Activated naive CD4-positive, alpha-beta T cell treated with anti-CD3 and anti-CD28 coated beads, Interleukin-2, amount 10 ng/mL, durations not matched to agents 7 days and 5 days (primary cell): ENCODE measurements at places on chromosomes 6 and 20.

DNA sequence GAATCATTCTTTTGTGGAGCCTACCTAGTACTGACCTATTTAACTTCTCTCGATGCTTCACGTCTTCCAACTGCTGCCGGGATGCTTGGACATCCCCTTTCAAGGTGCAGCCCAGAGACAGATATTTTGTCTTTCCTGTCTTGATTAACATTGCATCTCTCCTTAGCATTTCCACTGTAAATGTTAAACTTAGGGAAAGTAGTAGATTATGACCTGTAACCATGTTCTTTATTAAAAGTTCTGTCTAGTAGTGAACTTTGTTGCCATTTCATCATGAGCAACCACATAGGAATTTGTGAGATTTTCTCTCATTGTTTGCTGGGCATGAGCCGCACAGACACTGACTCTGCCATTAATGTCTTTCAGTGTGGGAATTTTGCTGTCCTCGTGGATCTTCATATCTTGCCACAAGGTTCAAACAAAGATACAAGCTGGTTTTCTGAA lies 117.9 kb downstream of the JAG1 start:
- DNase-seq = no peak

DNA sequence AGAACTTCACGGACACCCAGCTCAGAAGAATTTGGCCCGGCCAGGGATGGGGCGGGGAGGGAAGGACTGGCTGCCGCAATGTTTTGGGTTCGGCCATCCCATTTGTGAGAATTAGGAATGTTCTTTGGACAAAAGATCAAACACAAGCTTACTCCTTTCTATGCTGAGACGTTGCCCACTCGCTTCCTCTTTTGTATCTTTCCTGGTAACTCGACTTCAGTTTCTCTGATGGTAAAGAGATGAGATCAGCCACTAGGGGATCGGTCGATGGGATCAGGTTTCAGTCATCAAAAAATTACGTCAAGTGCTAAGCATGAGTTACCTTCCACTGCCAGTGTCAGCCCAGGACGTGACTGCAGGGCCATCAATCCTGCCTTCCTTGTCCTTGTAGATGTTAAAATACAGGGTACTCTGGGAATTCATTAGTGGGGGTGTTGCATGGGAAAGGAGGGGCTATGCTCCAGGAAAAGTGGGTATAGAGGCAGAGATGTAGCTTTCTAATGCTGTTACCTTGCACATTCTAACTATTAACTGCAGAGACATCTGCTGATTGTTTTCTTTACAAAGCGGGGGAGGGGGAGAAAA lies 190.2 kb downstream of the TSHZ2 start:
- no peak for DNase-seq

- DNase-seq = no peak
Measured at GRCh38 chr6:137217801-137218472, 1.2 kb downstream of the IFNGR1 start.

DNA sequence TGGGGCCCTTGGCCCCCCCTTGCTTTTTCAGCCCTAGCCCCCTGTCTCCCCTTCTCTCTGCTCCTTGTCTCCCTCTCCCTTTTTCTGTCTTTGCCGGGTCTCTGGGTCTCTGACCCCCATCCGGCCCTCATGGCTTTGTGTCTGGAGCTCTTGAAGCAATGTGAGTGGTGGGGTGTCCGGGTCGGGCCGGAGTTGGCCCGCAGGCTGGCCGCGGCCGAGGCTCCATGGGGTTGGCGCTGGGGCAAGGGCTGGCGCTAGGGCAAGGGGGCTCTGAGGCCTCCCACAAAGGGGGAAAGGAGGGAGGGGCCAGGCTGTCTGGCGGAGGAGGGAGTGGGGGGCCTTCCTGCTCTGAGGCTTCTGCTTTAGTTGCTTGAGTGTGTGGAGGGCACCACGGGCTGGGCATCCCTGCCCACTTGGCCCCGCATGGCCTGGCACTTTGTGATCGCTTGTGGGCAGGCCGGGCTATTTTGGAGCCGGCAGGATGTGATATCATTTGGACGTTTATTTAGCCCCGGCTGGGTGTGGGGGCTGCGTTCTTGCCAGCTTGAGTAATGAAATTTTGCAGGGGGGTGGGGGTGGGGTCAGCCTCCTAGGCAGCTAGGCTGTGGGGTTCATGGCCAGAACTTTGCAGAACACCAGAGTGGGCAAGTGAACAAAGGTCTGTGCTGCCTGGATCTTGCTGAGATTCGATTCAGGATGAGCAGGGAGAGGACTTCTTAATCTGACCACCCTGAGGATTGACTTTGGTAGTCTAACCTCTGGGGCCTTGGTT lies 78.7 kb upstream of the MYL9 start:
- peak; percentile 28 for DNase-seq

- DNase-seq = no peak
Measured at GRCh38 chr20:7975851-7976414, 35.7 kb upstream of the HAO1 start.

- no peak for DNase-seq
Measured at GRCh38 chr6:149888659-149889058, 9.3 kb downstream of the RAET1E start.

- no peak for DNase-seq
Measured at GRCh38 chr20:10357974-10358373, 76.0 kb downstream of the MKKS start.

- no peak for DNase-seq
Measured at GRCh38 chr6:108071736-108072276, 2.7 kb downstream of the OSTM1 start.

DNA sequence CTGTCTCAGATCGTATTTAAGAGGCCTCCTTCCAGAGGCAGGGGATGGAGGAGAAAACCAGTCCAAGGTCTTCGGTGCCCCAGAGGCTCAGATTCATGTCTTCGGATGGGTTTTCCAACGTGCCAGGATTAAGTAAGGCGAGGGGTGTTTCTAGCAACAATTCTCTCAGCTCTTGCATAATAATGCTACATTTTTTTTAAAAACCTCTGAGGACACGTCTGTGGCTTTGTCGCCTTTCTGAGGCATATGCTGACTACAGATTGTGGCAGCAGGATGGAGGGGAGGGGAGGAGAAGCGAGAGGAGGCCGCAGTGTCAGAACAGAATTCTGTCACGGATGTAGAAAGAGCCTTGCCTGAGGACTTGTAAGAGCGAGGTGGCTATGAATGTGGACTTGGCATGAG lies 17.7 kb upstream of the CCDC167 start:
- peak; percentile 85 for DNase-seq

DNA sequence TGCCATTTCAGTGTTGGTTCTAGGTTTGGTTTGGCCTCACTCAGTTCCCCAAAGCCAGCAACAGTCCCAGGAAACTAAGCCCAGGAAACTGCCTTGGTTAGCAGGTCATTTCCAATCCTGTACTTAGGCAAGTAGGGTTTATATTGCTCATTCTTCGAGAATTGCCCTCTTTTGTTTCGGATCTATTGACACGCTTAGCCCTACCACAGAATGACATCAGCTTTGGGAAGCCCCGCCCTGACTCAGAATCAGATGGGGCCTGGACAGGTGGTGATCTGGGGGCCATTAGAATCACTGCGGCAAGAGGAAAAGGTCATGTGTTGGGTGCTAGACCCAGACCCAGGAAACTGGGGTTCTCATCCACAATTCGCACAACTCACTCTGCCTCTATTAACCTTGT lies 578.2 kb downstream of the QKI start:
- no peak for DNase-seq

GRCh38 chr6:120608826-120609225 lies 725.5 kb downstream of the TBC1D32 start:
- DNase-seq = no peak

DNA sequence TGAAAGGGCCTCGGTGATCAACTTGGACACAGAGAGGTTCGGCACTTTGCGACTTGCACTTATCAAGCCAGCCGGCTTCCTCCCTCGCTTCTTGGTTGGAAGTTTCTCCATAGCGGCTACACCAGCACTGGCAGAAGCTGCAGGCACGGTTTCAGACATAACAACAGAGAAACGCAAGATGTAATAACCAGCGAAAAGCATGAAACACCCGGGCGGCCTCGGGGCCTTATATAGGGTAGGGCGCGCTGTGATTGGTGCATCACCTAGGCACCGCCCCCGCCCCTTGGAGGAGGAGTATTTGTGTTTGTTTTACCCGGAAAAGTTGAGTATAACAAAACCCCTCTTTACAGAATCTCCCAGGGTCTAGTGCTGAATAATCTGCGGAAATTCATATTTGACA lies 20.7 kb downstream of the HFE start:
- DNase-seq = no peak

- DNase-seq = no peak
Measured at GRCh38 chr6:25972902-25973301, 10.3 kb downstream of the TRIM38 start.

- DNase-seq = no peak
Measured at GRCh38 chr20:64212755-64213154, 42.8 kb upstream of the PCMTD2 start.

- DNase-seq = no peak
Measured at GRCh38 chr6:89400912-89401399, 11.1 kb downstream of the RRAGD start.

DNA sequence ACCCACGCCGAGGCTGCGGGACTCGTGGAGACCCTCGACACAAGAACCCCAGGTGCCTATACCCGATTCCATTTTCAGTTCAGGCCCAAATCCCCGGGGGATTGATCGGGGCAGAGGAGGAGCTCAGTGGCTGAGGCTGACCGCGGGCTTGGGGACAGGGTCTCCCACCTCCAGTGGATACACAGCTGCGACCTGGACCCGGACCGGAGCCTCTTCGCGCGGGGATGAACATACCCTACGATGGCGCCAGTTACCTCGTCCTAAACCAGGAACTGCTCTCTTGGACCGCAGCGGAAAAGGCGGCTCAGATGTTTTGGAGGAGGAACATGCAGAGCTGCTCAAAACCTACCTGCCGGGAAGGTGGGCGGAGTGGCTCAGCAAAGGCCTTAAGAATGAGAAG lies 27.4 kb upstream of the HLA-G start:
- no peak for DNase-seq

- DNase-seq = no peak
Measured at GRCh38 chr6:112398686-112399085, 51.6 kb downstream of the RFPL4B start.

GRCh38 chr20:41407607-41408006 lies 41.0 kb upstream of the EMILIN3 start:
- no peak for DNase-seq

- DNase-seq = no peak
Measured at GRCh38 chr6:159565181-159565710, 127.8 kb downstream of the SOD2 start.

DNA sequence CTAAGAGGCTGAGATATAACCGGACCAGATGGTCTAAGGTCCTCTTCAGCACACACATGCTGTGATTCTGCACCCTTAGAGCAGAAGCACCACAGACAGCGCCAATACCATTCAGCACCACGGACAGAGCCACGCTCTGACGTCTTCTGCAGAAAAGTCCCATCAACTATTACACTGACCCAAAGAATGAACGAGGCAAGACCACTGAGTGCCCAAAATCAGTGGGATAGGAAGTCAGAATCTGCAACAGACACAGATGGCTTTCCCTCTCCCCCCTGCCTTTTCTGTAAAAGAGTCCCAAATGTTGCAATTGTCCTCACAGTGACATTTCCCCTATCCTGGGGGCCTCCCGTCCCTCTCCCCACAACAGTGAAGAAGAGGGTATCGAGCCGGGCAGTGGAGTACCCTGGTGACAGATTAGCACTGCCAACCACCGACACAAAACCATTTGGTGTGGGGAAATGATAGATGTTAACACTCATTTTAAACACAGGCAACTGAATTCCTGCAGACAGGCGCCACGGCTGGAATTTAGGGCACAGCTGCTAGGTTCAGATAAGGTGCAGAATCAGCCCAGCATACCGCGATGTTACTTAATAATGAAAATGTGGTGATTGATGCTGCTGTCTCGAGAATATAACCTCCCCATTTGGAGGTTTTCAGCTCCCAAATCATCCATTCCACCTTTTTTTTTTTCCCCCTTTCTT lies 66.6 kb upstream of the CTNNBL1 start:
- peak; percentile 66 for DNase-seq

- no peak for DNase-seq
Measured at GRCh38 chr20:63778034-63778752, 38.6 kb downstream of the SLC2A4RG start.

DNA sequence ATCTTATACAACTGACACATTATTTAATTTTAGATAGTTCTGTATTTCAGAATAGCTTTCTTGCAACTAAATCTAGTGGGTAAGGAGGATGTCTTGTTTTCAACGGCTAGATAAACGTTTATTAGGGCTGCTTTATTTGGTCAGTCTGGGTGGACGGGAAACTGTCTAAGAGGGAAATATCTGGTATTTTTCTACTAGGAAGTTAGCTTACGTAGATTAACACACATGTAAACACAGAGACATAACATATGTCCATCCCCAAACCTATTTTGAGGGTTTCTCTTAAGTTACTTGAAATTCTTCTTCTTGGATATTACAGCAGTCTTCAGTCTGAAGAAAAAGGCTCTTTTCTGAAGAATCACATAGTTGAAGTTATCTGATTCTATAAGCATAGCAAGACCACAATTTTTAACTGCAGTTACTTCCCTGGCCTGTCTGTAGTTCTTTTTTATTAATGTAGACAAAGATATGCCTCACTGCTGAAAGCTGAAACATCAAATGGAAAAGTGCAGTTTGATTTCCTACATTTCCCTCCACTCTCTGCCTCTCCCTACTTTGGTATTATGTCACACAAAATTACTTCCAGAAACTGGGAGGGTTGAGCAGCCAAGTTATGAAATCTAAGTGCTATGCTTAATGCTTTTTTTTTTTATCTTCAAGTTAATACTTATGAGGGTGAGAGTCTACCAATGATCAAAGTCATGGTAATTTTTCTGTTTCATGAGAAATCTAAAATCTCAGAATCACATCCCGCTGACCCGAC lies 37.4 kb downstream of the PLAGL1 start:
- DNase-seq = no peak

- no peak for DNase-seq
Measured at GRCh38 chr6:143329323-143329722, 121.2 kb downstream of the ADAT2 start.

GRCh38 chr6:166954118-166954713 lies 2.1 kb downstream of the RNASET2 start:
- DNase-seq = no peak

GRCh38 chr20:43404878-43405277 lies 52.8 kb upstream of the SRSF6 start:
- peak; percentile 34 for DNase-seq

GRCh38 chr6:125871365-125871764 lies 80.6 kb downstream of the NCOA7 start:
- DNase-seq = no peak

GRCh38 chr6:12331951-12332749 lies 42.0 kb downstream of the EDN1 start:
- no peak for DNase-seq

- DNase-seq = no peak
Measured at GRCh38 chr6:470051-470900, 78.7 kb downstream of the IRF4 start.

DNA sequence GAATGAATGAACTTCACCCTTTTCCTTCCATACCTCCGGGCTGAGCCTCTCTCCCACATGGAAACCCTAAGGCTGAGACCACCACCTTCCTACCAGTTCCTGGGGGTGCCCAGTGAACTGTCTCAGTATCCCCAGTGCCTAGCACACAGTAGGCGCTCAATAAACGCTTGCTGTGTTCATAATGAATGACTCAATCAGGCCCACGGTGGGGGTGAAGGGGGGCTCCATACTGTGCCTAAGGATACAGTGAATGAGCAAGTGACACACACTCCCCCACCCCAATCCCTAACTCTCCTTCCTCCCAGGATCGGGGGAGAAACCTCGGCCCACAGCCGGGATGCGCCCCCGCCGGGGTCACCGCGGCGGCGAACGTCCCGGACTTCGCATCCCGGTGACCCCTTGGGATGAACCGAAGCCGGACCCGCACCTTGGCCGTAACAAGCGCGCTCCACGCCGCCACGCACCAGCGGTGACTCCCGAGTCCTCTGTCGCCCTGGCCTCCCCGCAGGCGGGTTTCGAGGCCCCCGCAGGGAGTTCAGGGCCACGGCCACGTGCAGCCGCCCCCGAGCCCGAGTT lies 592 bp downstream of the KCNG1 start:
- no peak for DNase-seq

- DNase-seq = no peak
Measured at GRCh38 chr6:169342710-169343109, 89.1 kb upstream of the THBS2 start.
